ENCODE measurements at places on chromosomes 2 and 18.

DNA sequence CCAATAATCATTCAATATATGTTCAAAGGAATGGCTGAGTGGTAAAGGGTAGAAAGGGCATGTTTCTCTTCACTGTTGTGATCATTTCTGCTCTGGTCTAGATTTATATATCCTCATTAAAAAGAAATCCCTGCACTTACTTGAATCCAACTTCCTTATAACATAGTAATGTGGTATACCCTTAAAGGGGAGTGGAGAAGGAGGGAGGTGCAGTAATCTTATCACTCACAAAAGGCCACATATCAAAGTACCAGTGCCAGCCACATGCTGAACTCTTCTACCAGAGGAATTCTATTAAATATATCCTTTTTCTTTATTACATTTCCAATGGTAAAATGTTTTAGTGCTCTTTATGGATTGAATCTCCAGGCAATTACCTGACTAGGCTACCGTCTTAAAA, 3.3 kb downstream of the KATNAL2 start:
- no peak for DNase-seq

DNA sequence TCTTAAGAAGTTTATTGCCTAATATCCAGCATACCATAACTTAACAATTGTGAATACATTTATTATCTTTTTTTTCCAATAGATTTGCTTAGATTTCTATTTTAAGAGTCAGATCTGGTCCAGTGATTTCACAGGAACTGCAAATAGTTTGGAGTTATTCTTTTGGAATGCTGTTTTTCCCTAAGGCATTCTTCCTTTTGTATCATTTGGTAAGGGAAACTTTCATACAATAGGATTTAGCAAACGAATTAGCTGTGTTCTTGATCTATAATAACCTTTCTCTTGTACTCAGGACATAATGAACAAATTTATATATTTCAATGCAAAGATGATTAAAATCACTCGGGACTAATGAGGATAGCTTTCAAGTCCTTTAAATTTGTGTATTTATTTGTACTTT, 201.6 kb downstream of the ERBB4 start:
- no peak for DNase-seq

GRCh38 chr2:214679736-214680135, 129.7 kb downstream of the BARD1 start:
- no peak for DNase-seq

- DNase-seq: no peak
Observed at GRCh38 chr2:241746084-241746483, 11.7 kb downstream of the D2HGDH start.

GRCh38 chr2:148615381-148615841, 29.1 kb upstream of the EPC2 start:
- DNase-seq: peak; percentile 21

DNA sequence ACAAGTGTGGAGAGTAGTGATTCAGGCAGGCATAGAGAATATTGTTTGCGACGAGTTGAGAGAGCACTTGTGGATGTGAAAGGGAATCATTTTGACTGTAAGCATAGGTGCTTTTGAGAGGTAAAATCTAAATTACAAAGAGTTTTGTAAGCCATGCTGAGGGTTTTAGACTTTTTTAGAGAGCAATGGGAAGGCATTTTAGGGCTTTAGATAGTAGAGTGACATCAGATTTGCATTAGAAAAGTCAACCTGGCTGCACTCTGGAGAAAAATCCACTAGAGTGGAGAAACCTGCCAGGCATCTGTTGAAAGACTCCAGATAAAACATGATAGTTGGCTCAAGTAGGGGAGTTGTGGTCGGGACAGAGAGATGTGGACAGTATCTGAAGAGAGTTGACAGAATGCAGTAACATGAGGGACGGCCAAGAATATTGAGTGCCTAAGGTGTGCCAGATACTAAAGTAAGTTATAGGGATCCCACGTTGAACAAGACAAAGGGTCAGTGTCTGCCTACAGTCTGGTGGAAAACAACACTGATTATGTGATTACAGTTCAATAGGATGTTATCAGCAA, 91.7 kb upstream of the MYO3B start:
- DNase-seq: no peak

DNA sequence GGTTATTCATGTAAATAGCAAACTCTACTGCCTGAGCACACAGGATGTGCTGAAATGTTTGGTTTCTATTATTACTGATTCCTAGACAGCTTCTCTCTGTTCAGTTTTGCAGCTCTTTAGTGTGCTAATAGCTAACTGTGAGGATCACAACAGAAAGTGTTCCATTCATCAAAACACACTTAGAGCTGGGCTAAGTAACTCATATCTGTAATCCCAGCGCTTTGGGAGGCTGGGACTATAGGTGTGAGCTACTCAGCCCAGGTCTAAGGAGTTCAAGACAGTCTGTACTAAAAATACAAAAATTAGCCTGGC, 63.2 kb downstream of the MOGAT1 start:
- no peak for DNase-seq

- DNase-seq: peak; percentile 42
Observed at GRCh38 chr2:20326163-20326780, 24.4 kb downstream of the PUM2 start.

- no peak for DNase-seq
Observed at GRCh38 chr2:9705196-9705595, 74.4 kb upstream of the YWHAQ start.

DNA sequence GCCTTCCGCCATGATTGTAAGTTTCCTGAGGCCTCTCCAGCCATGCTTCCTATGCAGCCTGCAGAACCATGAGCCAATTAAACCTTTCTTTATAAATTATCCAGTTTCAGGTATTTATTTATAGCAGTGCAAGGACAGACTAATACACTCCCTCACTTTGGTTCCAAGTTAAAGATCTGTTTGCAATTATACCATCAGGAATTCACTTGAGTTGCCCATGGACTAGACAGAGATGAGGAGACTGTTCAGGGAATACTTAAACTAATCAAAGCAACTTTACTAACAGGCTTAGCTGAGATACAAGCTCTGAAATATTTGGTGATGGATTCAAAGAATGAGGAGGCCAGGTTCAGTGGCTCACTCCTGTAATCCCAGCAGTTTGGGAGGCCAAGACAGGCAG, 190.0 kb downstream of the MTCL1 start:
- DNase-seq: no peak

GRCh38 chr2:51633073-51633472, 601.1 kb upstream of the NRXN1 start:
- no peak for DNase-seq

GRCh38 chr18:23077493-23078256, 57.6 kb upstream of the CABLES1 start:
- no peak for DNase-seq

GRCh38 chr2:165239230-165239629, at the start of gene SCN2A:
SCN2A (plus strand) TSS chr2:165239414; CDS start chr2:165295824, 56,410 bp downstream.
- DNase-seq: peak; percentile 63

- peak; percentile 52 for DNase-seq
Observed at GRCh38 chr2:45649858-45650811, 1.3 kb upstream of the PRKCE start.

- DNase-seq: no peak
Observed at GRCh38 chr2:68594674-68595492, 48.5 kb upstream of the PROKR1 start.

GRCh38 chr2:157822993-157823392, 53.1 kb downstream of the ACVR1 start:
- no peak for DNase-seq

DNA sequence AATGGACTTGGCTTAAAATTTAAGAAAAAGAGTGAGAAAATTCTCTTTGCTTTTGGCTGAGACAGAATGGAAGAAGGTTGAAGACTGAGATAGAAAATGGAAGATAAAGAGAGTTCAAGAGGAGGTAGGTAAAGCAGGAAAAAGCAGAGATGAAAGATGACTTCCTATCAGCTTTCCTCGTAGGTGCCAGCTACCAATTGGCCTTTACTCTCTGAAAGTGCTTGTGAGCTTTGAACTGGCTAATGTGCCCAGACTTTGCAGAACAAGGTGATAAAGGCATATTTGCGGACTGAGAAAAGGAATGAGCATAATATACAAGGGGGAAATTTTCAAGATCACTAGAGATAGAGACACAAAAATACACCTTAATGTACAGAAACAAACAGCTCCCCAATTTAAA, 54.7 kb upstream of the UBE2E3 start:
- no peak for DNase-seq

DNA sequence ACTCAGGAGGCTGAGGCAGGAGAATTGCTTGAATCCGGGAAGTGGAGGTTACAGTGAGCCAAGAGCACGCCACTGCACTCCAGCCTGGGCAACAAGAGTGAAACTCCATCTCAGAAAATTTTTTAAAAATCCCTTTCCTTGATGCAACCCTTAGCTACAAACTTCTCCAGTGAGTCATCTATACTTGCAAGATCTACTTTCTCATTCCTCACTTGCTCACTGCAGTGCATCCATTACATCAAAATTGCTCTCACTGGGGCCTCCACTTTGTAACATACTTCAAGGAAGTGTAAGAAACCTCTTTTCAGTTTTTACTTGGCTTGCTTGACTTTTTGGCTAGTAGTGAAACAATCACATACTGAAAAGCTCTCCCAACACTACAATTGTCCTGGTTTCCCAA, 65.3 kb downstream of the REEP1 start:
- DNase-seq: no peak

- DNase-seq: no peak
Observed at GRCh38 chr2:64922482-64923384, 66.5 kb upstream of the SLC1A4 start.

- DNase-seq: peak; percentile 98
Observed at GRCh38 chr2:16069933-16070647, 129.7 kb downstream of the MYCN start.

- DNase-seq: no peak
Observed at GRCh38 chr2:144950899-144951560, 431.1 kb upstream of the ZEB2 start.

GRCh38 chr18:33697498-33697897, 119.5 kb downstream of the ASXL3 start:
- DNase-seq: no peak

Measured in putamen (tissue), 1 donor.